ENCODE measurements at places on chromosomes 4 and X.

DNA sequence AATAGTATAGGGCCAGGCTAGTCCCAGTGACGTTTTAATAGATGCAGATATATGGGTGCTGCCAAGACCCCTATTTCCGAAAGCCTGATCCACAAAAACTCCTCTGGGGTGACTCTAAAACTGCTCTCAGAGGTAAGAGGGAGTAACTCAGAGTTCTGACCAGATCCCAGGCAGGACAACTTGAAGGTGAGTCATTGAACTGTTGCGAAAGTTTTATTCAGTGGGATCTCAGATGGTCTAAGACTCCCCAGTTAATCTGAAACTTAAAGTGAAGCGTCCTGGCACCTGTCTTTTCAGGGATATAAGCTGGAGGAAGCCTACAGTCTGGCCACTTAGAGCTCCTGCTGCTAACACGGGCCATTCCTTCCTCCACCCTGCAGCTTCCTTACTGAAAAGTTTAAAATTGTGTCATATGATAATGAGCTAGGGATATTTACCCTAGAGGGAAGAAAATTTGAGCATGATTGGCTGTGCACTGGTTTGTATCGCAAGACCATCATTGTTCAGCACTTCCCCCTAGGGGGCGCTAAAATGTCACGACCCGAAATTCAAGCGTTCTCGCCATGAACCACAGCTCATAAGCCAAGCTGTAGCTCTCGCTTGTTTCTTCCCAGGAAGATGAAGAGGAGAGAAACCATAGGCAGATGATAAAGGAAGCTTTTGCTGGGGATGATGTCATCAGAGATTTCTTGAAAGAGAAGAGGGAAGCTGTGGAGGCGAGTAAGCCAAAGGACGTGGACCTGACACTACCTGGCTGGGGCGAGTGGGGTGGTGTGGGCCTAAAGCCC lies 19.5 kb downstream of the UTP14A start:
- DNase-seq, result peak; percentile 45

DNA sequence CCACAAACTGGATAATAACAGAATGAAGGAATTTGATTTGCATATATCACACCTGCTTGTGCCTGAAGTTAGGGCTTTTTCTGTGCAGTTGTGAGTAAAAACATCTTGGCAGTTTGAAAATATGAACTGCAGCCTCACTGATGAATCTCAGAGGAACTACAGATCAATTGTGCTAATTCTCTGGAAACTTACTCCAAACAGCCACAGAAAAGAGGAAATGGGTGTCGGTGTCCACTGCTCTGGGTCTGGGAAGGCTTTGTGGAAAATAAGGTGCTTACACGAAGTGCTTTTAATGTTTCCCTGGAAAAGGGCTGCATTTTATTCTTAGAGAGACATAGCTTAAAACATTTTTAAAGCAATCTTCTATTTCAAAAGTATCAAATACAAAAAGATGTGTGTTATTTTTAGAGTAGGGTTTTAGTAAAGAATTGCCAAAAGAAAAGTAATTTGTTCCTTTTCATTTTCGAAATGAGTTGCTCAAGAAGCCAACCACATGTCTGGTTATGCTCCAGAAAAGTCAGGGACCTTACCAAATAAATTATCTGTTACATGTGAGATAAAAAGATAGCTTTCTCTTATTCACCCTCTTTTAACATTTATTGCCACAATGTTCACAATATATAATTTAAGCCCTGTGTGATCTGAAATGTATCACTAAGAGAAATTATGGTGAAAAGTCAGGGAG lies 240.1 kb downstream of the FRAS1 start:
- no peak for DNase-seq

- DNase-seq, result no peak
Observed at GRCh38 chr4:143351774-143352451, 15.2 kb downstream of the GAB1 start.

- DNase-seq, result no peak
Observed at GRCh38 chrX:65502618-65503017, 32.0 kb downstream of the LAS1L start.

DNA sequence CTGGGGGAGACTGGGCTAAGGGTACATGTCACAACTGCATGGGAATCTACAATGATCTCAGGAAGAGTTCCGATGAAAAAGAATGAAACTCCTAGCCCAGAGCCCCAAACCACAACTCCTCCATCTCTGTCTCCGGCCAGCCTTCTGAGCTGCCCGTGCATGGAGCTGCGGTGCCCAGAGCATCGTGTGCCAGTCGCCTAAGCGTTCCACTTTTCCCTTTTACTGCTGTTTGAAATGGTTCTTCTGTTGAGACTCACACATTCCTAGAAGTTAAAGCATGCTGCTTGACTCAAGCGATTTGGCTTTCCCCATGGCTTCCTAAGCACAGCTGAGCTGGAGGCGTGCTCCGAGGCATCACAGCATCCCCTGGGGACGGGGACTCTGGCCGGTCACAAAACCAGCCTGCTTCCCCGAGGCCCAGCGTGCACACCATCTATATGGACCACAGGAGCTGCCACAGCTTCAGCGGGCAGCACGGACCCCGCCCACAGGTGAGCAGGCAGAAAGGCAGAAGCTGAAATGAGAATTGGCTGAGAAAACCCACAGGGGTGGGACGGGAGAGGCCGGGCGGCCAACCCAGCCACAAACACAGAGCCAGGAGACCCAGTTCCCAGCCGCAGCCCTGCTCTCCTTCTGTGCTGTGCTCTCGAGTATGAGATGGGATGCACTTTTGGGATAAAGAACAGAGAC lies 5.0 kb downstream of the CCNQ start:
- DNase-seq, result no peak
